ENCODE measurements at places on chromosomes 2 and 18. TPM values are rescaled to one million over a fixed set of nuclear protein-coding genes. Genes with fewer than 3 reads are reported as not detected.

CNGA3 gene
- total RNA-seq = not detected

DSC3 gene
- total RNA-seq = 1.4 TPM

TBR1 gene
- total RNA-seq = under 0.01 TPM

TTL gene
- total RNA-seq = 20.9 TPM

CABYR gene
- total RNA-seq = 6.9 TPM

IL18R1 gene
- 3.1 TPM for total RNA-seq

MARCHF4 gene
- 1.0 TPM for total RNA-seq

CFAP210 gene
- not detected for total RNA-seq

RNF125 gene
- total RNA-seq = 0.65 TPM

NCKAP5 gene
- 2.2 TPM for total RNA-seq

LOXHD1 gene
- total RNA-seq = not detected

HRH4 gene
- not detected for total RNA-seq

MYO7B gene
- total RNA-seq = 0.24 TPM

HAAO gene
- 2.7 TPM for total RNA-seq

IRS1 gene
- total RNA-seq = 99.9 TPM

SLC30A3 gene
- total RNA-seq = not detected

CREG2 gene
- total RNA-seq = 0.91 TPM

RESP18 gene
- not detected for total RNA-seq

ALPI gene
- not detected for total RNA-seq

PIEZO2 gene
- total RNA-seq = 25.4 TPM

SLC11A1 gene
- 0.13 TPM for total RNA-seq

PSD4 gene
- total RNA-seq = 8.3 TPM

ABCG8 gene
- total RNA-seq = not detected

LAMA3 gene
- 18.1 TPM for total RNA-seq

ALPP gene
- not detected for total RNA-seq

POTEJ gene
- not detected for total RNA-seq

ERBB4 gene
- total RNA-seq = not detected

NEU2 gene
- total RNA-seq = not detected

C2orf76 gene
- total RNA-seq = 6.3 TPM

PLEKHH2 gene
- total RNA-seq = 5.2 TPM

PJVK gene
- 2.9 TPM for total RNA-seq

OXER1 gene
- total RNA-seq = 0.13 TPM

KCNG2 gene
- total RNA-seq = 4.7 TPM

HOXD13 gene
- not detected for total RNA-seq

B3GNT7 gene
- 0.80 TPM for total RNA-seq

TRAPPC12 gene
- total RNA-seq = 75.2 TPM

EPB41L5 gene
- total RNA-seq = 11.8 TPM

CCDC141 gene
- not detected for total RNA-seq

EFHD1 gene
- 2.2 TPM for total RNA-seq

DGUOK gene
- 92.9 TPM for total RNA-seq

Data from epithelial cell of alveolus of lung (primary cell).